Smooth muscle cell of the umbilical artery (primary cell): ENCODE measurements at places on chromosomes 5 and 9. TPM values are rescaled to one million over a fixed set of nuclear protein-coding genes. Genes with fewer than 3 reads are reported as not detected.

Gene RORB
- under 0.01 and 0.09 TPM in 2 replicates for total RNA-seq

Gene IPO11
- 29.4 and 41.4 TPM in 2 replicates for total RNA-seq

Gene CDKN2B
- total RNA-seq = 74.0 and 173 TPM in 2 replicates

Gene CDH6
- 27.6 and 82.3 TPM in 2 replicates for total RNA-seq

Gene SMIM33
- not detected in 2 replicates for total RNA-seq

Gene SAXO1
- 0.05 TPM in 1 of 2 replicates, not detected in the other for total RNA-seq

Gene LYSMD3
- total RNA-seq = 21.1 and 34.3 TPM in 2 replicates

Gene GDNF
- 1.2 and 2.8 TPM in 2 replicates for total RNA-seq

Gene ADAMTS16
- total RNA-seq = 3.9 and 10.7 TPM in 2 replicates

Gene SPATA6L
- total RNA-seq = 0.18 and 1.5 TPM in 2 replicates

Gene SPINK4
- not detected in 2 replicates for total RNA-seq

Gene OR1J1
- total RNA-seq = not detected in 2 replicates

Gene OR1Q1
- not detected in 2 replicates for total RNA-seq

Gene SHROOM1
- total RNA-seq = 1.8 and 2.1 TPM in 2 replicates

Gene MEF2C
- 7.7 and 10.1 TPM in 2 replicates for total RNA-seq

Gene WWC1
- 1.2 and 7.0 TPM in 2 replicates for total RNA-seq

Gene GABRA6
- not detected in 2 replicates for total RNA-seq

Gene MVB12B
- total RNA-seq = 5.3 and 6.0 TPM in 2 replicates

Gene AK8
- under 0.01 and 0.14 TPM in 2 replicates for total RNA-seq

Gene SPRY4
- total RNA-seq = 11.3 TPM in 2 replicates

Gene GALT
- total RNA-seq = 19.7 and 30.9 TPM in 2 replicates

Gene IFNA2
- total RNA-seq = not detected in 2 replicates

Gene TMEM252
- total RNA-seq = not detected in 2 replicates

Gene CER1
- not detected in 2 replicates for total RNA-seq

Gene COL15A1
- total RNA-seq = 19.0 and 49.9 TPM in 2 replicates

Gene MYOT
- total RNA-seq = not detected in 2 replicates

Gene ERCC8
- total RNA-seq = 32.8 and 33.3 TPM in 2 replicates

Gene PCDHA1
- under 0.01 and 0.09 TPM in 2 replicates for total RNA-seq

Gene FGF1
- total RNA-seq = 3.3 and 12.5 TPM in 2 replicates

Gene OLFML2A
- total RNA-seq = 2.1 TPM in 2 replicates

Gene WDR38
- total RNA-seq = not detected in 2 replicates

Gene LCN15
- not detected in 2 replicates for total RNA-seq

Gene TMEM267
- total RNA-seq = 22.0 and 22.1 TPM in 2 replicates

Gene ACSL6
- under 0.01 TPM in 1 of 2 replicates, not detected in the other for total RNA-seq

Gene PAM
- total RNA-seq = 513 and 529 TPM in 2 replicates

Gene TAF11L5
- not detected in 2 replicates for total RNA-seq

Gene MRRF
- 24.9 and 29.5 TPM in 2 replicates for total RNA-seq

Gene ADAMTS19
- 0.30 and 1.4 TPM in 2 replicates for total RNA-seq

Gene SLC34A3
- total RNA-seq = under 0.01 TPM in 1 of 2 replicates, not detected in the other

Gene SLC6A18
- total RNA-seq = not detected in 2 replicates

Gene FLT4
- 0.30 and 0.46 TPM in 2 replicates for total RNA-seq

Gene HMHB1
- total RNA-seq = not detected in 2 replicates

Gene IL31RA
- 0.46 and 1.5 TPM in 2 replicates for total RNA-seq

Gene PCDHGA4
- total RNA-seq = 5.8 and 6.5 TPM in 2 replicates
